ENCODE measurements at places on chromosomes 3 and 15. TPM values are rescaled to one million over a fixed set of nuclear protein-coding genes. Genes with fewer than 3 reads are reported as not detected.

DNA sequence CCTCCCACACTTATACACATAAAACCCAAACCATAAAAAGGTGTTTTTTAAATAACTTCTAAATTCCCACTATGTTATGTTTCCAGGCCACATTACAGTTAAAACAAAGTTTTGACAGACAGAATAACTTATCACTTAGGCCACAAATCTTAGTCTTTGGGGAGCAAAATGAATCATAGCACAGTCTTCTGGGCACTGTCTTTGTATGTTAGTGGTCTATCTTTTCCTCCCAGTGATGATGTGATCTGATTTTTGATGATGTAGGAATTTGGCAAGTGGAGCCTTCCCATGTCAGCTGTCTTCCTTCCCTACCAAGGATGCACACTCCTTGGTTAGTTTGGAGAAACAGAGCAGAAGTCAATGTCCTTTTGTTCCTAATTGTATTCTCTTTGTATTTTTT, 67.3 kb downstream of the THSD4 start:
- DNase-seq, result no peak

DNA sequence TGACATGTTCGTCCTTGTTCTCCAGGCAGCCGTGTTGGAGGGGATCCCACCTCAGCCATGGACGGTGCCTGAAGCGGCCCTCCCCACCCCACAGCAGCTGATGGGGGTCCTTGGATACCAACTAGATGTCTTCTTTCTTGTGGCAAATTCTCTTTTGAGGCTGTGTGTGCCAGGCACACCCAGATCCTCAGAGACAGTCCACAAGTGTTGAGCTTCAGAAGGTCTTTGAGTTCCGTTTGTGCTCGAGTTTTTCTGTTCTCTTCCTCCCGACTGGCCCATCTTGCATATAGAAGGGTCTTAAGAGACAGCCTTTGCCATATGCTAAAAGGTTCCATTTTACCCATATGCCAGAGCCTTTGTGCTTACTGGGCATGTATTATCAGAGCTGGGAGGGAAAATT, 227.4 kb downstream of the THSD4 start:
- no peak for DNase-seq

GRCh38 chr3:88810455-88810854, 297.0 kb upstream of the EPHA3 start:
- DNase-seq, result no peak

DNA sequence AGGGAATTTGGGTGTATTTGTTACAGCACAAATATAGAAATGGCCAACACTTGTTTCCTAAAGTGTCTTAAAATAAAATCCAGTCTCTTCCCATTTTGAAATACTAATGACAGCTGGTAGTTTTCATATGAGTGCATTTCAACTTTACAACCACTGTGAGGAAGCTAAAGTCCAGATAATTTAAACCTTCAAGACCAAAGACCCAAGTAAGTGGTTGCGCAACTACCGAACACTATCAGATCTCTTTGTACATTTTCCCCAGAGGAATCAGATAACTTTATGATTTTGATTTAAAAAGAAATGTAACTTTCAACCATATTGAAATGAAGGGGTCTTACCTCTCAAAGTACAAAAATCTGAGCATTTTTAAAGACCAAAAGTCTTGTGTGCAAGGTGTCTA, 14.3 kb downstream of the BCL2L10 start:
- no peak for DNase-seq

GRCh38 chr3:129460155-129460554, 20.1 kb downstream of the IFT122 start:
- no peak for DNase-seq

GRCh38 chr3:53589806-53590205, 95.4 kb downstream of the CACNA1D start:
- DNase-seq, result no peak

GRCh38 chr3:138051947-138052802, 42.2 kb downstream of the CLDN18 start:
- peak; percentile 19 for DNase-seq

DNA sequence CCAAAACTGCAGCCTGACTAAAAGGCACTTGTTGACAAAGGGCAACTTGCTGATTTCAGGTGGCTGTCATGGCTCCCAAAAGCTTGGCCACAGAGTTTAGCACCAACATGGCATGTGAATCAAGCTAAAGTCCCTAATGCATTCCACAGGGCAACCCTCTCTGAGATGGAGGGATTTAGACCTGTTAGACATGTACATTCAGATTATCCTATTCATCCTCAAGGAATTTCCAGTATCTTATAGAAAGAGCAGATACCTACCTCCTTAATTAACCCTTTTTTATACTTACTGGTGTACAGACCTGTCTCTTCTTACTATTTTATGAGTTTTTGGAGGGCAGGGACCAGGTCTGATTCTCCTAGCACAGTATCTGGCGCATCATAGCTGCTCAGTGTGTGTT, 31.3 kb downstream of the ACP3 start:
- DNase-seq, result no peak

DNA sequence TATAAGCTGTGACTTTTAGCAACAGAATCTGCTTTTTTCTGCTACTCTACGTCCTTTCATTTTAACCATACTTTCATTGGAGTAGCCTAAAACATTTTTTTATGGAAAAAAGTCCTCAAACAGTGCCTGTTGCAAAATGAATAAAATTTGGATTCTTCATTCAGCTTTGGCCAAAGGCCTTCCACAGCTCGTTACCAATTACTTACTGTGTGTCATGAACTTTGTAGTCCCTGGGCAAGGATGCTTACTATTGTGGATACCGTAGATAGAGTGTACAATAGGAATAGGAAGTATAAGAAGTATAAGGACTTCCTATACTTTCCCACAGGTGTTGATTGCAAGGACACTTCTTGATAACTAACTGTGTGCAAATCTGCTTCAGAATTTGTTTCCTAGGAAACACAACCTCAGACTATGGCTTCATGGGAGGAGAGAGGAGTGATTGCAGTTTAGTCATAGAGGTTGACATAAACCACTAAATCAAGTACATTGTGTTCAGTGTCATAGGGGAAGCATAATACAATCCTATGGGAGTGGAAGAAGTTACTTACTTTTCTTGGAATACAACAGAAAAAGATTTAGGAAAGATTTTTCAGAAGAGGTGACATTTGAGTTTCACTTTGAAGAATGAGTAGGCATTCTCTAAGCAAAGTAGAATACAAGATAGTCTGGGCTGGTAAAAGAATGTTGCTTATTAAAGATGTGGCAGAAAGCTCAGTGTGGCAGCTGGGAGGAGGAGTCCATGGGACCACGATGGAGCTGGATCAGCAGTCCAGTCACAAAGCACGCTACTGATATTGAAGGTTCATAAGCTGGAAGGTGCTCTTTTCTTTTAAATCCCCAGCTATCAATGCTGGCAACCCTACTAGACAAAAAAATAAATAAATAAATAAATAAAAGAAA, 309.7 kb upstream of the TPRG1 start:
- DNase-seq, result no peak

- DNase-seq, result no peak
Observed at GRCh38 chr3:49377483-49377882, 19.3 kb upstream of the GPX1 start.

DNA sequence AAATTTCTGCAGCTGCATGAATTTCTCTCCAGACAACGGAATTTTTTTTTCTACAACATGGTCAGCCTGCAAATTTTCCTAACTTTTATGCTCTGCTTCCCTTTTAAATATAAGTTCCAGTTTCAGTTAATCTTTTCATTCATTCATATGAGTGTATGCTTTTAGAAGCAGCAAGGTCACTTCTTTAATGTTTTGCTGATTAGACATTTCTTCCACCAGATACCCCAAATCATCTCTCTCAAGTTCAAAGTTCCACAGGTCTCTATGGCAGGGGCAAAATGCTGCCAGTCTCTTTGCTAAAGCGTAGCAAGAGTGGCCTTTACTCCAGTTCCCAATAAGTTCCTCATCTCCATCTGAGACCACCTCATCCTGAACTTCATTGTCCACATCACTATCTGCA, 205.6 kb upstream of the GRM7 start:
- no peak for DNase-seq

GRCh38 chr3:115691964-115692363, 68.7 kb downstream of the GAP43 start:
- no peak for DNase-seq

DNA sequence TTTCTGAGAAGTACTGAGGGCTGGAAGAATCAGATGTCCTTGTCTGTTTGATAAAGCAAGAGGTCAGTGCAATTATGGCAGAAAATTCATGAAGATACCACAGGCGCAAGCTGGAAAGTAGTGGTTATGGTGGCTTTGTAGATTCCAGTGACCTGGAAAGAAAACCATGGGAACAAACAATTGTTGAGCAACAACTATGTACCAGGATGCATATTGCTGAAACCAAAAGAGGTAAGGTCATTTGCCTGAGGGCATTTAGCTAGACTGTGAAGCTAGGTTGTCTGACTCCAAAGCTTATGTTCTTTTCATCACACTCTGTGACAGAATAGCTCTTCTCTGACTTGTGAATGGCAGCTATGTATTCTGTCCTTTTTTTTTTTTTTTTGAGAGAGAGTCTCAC, 74.0 kb downstream of the B3GALNT1 start:
- DNase-seq, result no peak

- no peak for DNase-seq
Observed at GRCh38 chr3:29955413-29955812, 651.0 kb upstream of the TGFBR2 start.

DNA sequence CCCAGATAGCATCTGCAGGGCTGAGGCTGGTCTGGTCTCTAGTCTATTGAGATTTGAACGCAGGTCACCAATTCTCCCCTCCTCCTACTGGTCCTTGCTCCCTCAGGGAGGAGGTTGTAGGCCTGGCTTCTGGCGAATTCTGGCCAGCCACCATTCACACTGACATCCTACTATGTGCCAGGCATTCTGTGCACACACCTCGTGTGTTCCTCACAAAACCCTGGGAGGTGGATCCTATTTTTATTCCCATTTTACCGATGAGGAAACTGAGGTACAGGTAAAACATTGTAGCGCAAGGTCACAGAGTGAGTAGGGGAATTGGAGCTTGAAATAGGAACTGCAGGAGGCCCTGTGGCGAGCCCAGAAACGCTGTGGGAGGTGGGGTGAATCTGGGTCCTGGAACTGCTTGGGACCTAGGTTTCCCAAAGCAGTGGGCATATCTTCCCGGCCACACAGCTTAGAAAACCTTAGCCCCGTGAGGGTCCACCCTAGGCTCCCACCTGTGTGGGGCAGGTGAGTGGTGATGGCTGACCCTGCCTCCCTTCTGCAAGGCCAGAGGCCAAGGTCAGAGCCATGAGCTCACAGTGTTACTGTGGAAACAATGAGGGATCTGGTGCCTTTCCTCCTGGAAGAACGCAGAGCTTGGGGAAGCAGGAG, 4.8 kb upstream of the ATP2B2 start:
- no peak for DNase-seq

DNA sequence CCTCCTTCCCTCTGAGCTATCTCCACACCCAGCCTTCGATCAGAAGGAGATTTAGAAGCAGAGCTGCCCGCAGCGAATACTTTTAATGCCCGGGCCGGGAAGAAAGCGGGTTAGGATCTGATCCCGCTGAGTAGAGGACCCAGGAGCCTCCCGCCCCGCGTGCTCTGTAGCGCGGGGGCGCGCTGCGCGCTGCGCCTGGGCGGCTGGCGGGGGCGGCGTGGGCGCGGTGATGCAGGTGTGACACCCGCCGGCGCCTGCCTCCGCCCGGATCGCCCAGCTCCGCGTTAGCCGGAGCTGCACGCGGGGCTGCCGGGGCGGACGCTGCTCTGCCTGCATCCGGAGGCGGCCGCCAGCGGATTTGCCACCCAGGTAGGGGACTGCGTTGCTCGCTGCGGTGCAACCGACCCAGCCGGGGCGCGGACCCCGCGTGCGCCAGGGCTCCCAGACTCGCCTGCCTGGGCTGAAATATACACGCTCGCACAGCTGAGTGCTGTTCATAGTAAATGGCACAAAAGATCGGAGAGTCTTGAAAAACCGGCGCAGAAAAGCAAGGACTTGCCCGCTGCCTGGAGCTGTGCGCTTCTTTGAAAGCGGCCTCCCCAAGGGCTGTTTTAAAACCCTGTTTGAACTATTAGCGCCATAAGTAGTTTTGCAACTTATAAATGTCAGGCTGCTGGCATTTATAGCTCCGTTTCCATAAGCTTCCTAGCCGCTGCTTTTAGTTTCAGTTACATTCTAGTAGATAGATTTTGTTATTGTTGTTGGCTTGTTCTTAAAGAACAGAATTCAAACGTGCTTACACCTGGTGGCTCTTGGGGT, at the start of gene SV2B:
SV2B (plus strand) TSS at position 263 of the 819 bp plus-strand sequence. CDS start 126,007 bp downstream, outside the sequence.
- no peak for DNase-seq

- no peak for DNase-seq
Observed at GRCh38 chr15:75367006-75367405, 1.4 kb downstream of the MAN2C1 start.

DNA sequence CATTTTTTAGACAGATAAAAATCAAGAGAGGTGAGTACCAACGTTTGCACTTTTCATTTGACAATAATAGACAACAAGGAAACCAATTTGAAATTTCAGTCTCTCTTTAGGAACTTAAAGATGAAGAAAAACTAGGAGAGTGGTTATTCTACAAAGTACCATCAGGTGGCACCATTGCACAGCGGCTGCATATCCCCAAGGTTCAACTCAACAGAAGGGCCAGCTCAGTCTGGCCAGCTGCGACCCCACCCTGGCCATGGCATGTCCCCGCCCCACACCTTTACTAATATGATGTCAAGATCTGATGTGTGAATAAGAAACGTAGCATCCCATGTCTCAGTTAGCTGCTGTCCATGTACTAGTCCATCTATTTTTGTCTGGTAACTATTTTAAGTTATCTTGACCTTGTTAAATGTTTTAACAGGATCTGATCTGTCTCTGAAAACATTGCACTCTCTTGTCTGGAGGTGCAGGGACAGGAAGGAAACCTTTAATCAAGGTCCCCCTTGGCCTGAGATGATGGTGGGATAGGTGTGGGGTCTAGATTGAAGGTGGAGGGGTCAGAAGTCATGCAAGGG, 35.5 kb upstream of the CGNL1 start:
- no peak for DNase-seq

DNA sequence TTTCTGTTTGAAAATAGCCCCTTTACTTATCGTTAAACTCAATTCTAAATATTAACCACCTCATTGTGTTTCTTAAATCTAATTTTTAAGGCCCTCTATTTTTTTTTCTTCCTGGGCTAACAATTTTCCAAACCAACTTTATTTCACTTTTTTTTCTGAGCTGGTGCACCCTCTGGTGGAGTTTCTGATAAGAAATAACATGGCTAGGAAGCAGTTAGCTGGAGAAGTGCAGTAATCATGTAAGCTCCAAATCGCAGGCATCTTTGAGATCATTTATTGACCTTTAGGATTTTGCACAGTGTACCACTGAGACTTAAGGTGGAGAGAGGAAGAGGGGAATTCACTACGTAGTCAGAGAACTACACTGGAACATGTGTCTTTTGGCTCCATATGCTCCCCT, 6.4 kb downstream of the TMEM207 start:
- DNase-seq, result no peak

GRCh38 chr3:129793942-129794310, 99.6 kb downstream of the TMCC1 start:
- DNase-seq, result no peak

KBTBD13 gene
- not detected for total RNA-seq

TUSC7 gene
- total RNA-seq, result not detected

BFSP2 gene
- not detected for total RNA-seq

SUCNR1 gene
- total RNA-seq, result 0.69 TPM

CYP8B1 gene
- total RNA-seq, result 2.8 TPM

GOLGA6L7 gene
- not detected for total RNA-seq

ZNF774 gene
- total RNA-seq, result 18.4 TPM

AQP9 gene
- 0.35 TPM for total RNA-seq

All from mucosa of gallbladder (tissue), 1 donor.